ENCODE measurements at places on chromosomes 2 and 18.
A peak's percentile ranks its signal among the peaks of the same experiment; 100 is the strongest.

DNA sequence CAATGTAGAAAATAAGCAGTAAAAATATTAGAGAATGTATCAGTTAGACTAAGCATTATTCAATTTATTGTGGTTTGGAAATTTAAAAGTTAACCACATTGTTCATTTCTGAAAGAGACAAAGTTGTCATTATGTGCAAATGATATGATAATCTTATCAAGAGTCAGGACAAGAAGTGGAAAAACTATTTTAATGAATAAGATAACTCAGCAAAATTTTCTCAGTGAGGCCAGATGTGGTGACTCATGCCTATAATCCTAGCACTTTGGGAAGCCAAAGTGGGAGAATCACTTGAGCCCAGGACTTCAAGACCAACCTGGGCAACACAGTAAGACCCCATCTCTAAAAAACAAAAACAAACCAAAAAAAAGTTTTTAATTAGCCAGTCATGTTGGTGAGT lies 39.5 kb upstream of the CERS6 start:
- no peak for DNase-seq

- DNase-seq, result peak; percentile 47
Measured at GRCh38 chr2:28366496-28367282, 26.0 kb upstream of the FOSL2 start.

GRCh38 chr18:54187372-54187771 lies 37.1 kb downstream of the MBD2 start:
- DNase-seq, result no peak

- no peak for DNase-seq
Measured at GRCh38 chr2:1993711-1994682, 249.7 kb upstream of the PXDN start.

DNA sequence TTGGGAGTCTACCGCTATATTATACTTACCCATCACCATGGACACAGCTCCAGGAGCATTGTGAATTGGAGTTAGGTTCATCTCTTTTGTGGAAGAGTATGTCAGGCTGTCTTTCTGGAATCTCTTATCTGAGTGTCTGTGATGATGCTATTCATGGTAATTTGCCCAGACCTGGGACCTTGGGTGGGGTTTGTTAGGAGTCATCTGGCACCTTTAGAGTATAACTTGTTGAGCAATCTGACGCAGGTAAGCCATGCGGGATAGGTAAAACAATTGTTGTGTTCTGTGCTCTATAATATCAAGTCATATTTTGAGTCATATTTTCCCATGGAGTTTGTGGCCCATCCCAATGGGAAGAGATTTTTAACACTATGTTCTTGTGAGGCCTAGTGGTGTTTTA lies 49.7 kb upstream of the MAPRE2 start:
- no peak for DNase-seq

- DNase-seq, result no peak
Measured at GRCh38 chr2:866009-866680, 84.5 kb upstream of the SNTG2 start.

DNA sequence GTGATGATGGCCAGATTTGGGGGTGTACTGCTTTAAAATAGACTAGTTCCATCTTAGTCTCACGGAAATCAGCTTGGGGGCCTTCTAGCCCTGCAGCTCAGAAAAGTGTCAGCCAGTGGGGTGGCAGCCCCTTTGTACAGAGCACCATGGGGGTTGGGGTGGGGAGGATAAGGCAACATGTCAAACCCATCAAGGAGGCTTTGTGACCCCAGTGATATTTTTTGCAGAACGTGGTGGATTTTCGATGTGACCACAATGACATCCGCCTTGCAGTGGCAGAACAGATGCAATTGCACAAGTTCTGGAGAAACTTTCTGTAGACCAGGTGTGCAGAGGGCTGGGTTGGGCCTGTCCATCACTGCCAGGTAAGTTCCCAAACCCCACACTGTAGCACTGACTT lies 3.0 kb upstream of the CD8A start:
- no peak for DNase-seq

DNA sequence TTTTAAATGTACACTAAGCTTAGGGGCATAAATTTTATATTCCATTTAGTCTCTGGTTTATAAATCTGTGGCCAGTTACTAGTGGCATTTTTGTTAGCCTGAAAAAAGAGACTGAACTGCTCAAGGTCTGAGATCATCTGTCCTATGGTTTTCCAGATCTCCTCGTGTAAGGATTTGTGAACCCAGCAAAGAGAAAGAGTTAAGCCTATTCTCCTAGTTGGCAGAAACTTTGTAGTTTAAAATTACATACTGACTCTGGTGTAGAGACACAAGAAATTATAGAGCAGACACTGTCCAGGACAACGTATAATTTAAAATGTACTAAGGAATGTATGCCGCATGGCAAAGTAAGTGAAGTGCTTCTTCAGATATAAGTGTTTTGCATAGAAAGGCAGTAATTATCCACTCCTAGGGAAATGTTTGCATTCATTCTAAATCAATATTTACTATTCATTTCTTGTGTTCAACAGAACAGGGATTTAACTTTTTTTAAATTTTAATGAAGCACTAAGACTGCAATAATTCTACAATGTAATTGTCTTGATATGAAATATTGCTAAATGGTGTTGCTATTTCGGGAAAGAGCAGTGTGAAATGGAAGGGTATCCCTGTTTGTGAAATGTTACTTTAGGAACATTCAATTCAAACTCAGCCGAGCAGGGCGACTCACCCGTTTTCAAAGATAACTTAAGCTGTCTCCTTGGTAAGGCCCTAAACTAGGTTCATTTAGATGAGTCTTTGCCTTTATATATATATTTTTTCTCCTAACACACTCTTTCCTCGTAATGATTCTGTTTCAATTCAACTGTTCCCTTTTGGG lies 508.4 kb upstream of the ZEB2 start:
- no peak for DNase-seq

DNA sequence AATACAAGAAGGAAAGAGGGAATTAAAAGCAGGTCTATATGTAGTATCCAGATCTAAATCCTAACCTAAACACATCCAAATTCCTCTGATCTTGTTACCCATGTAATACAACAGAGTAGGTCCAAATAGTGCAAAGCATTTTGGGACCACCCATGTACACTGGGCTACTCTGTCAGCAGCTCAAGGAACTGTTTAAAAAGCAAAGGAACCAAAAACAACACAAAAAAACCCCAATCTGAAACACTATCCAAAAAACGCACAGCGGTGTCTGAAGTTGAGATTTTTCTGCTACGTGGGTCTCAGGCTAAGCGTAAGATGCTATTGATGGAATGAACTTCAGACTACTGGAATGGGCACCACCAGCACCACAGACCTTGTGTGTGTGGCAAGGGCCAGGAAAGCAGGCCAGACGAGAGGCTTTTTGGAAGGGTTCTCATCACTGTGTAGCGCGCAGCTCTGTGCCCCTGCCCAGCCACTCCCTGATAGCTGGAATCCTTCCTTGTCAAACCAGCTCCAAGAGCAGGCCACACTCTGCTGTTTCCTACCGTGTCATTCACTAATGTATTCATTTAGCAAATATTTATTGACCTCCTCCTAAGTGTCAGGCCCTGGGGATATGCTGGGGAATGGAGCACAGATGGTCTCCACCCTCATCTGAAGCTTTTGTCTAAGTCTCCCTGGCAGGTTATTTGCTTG lies 101.4 kb downstream of the COLEC12 start:
- DNase-seq, result no peak

DNA sequence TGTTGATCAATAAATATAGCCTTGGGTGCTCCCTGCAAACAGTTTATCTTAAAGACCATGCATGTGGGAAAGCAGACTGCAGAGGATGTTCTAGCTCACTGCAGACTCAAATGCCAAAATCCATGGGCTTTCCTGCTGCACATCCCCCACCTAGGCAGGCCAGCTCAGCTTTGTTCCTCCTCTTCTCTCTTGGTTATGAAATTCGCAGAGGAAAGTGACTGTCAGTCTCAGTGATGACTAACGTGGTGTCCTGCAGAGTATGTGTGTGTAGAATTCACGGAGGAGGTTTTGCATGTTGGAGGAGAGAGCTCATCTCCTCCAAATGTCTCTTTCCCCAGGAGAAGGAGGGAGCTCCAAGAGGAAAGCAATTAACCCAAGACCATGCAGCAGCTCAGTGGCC lies 21.4 kb upstream of the KCNS3 start:
- no peak for DNase-seq
